ENCODE measurements at places on chromosomes 4 and X.
A peak's percentile ranks its signal among the peaks of the same experiment; 100 is the strongest.

GRCh38 chrX:16251782-16252181, 84.5 kb downstream of the MAGEB17 start:
- DNase-seq, result no peak

DNA sequence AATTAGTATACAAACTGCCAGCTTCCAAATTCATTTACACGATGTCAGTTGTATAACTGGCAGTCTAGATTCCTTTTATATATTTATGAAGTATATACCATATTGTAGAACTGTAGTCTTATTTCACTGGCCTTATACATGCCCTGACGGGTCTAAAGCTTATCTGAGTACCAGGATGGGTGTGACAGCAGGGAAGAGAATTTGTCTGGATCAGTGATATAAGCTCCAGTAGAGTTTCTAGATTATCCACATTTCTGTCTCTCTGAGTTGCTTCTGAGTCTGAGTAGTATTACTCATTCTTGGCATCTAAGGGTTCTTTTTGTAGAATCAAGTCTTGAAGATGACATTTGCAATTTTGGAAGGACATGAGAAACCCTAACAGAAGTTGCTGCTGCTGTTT, 101.3 kb downstream of the RPA4 start:
- no peak for DNase-seq

- no peak for DNase-seq
Measured at GRCh38 chrX:71665747-71666146, 1.6 kb upstream of the LOC101059915 start.

GRCh38 chr4:138925495-138925894, 90.1 kb upstream of the NOCT start:
- no peak for DNase-seq

- DNase-seq, result no peak
Measured at GRCh38 chr4:21835712-21836111, 112.9 kb downstream of the KCNIP4 start.

DNA sequence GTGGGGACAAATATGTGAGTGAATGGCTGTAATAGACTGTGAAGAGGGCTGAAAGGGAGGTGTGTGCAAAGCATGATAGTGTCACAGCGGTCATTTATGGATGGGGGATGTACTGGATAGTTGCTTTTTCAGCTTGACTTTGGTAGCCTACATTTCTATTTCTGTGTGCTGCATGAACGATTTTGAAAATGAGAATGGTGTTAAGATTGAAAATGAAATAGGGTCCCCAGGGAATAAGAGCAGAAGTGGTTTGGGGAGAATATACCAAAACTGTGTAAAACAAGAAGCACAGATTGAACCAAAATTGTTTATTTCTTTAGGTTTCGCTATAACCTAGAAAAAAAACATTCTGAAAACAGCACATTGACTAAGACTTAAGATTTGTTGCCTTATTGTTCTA, 58.8 kb upstream of the CLNK start:
- DNase-seq, result no peak

- DNase-seq, result no peak
Measured at GRCh38 chrX:6666624-6667023, 131.7 kb upstream of the VCX3A start.

DNA sequence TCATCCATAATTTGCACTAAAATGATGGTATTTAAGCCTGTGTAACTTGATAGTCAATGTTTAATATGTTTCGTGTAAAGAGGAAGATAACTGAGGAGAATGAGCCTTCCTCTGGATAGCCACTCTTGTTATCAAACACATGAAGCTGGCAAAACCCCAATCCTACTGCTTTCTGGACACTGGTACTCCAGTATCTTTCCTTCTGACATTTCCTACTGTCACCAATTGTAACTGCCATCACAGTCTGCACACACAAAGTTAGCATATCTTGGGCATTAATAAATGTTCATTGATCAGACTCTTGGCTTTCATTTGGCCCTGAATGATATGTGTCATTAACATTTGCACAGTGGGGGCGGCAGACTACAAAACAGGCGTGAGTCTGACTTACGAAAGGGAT, 419.1 kb downstream of the TMA16 start:
- no peak for DNase-seq

GRCh38 chr4:172881645-172882044, 287.0 kb upstream of the GALNT7 start:
- DNase-seq, result no peak

- no peak for DNase-seq
Measured at GRCh38 chr4:98006060-98006459, 137.2 kb downstream of the STPG2 start.

DNA sequence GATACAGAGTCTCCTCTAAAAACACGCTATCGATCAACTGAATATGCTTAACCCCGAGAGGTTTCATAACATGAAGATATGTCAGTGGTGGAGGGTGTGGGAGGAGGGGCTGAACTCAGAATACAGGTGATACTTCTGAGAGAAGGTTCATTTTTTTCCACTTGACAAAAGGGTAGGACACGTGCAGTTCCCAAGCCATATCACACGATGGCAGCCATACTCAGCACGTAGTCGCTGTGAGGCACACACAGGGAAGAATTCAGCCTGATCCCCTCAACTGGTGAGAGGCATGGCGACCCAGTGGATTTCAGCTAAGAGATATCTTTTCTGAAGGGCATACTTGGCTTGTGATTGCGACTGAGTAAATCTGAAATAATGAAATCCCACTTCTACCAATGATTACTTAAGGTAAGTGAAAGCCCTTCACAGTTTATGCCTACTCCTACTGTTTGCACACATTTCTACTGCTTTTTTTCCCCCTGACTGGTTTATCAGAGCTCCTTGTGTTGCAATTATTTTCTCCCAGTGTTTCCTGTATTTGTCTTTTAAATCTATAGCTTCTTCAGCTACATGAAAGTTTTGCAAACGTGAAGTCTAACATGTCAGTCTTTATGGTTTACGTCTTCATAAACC, 133.1 kb downstream of the CORIN start:
- DNase-seq, result peak; percentile 26

DNA sequence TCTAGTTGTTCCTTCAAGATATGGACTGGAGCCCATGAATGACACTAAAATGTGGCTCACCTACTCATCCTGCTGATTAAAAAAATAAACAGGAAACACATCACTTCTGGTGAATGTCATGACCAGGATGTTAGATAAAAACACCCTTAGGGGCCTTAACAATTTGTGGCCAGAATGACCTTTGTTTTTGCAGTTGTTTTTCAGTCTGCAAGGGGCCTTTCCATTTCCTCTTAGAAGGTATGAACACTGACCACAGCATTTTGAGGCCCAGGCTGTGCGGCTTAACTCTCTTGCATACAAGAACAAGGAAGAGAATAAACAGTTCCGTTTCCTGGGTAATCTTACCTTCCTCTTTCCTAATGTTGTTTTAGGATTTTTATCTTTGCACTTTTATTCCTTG, 113.2 kb downstream of the IL1RAPL2 start:
- no peak for DNase-seq

DNA sequence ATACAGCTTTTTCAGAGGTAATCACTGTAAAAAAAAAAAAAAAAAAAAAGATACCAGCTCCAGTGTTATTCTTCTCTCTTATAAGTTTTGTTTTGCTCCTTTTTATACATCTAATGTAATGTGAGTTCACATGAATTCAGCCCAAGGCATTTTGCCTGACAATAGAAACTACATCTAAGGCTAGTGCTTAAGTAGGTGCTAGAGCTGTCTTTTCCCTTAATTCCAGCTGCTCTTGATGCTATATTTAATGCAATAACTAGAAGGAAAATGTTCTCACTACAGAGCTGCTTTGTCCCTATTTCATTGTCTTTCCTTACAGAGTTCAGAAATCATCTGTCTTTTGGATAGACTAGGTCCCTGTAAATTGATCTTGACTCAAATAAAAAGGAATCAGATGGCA, 150.1 kb downstream of the NAA11 start:
- DNase-seq, result no peak

- DNase-seq, result no peak
Measured at GRCh38 chr4:32855622-32856021, 2135.5 kb downstream of the PCDH7 start.

DNA sequence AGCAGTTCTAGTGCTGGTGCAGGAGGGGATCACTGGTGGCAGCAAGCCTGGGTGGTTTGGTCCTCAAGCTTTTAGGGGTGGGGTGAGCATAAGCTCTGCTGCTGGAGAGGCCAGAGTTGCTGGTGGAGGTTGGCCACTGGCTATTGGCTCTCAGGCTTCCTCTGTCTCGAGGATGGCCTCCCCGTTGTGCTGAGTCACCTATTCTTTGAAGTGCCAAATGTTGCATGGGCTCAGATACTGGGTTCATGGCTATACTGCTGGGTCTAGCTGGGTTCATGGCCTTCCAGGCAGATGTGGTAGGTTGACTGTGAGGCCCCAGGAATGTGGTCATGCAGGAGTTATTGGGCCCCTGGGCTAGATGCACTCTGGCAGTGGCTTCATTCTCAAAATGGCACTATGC, 466.3 kb downstream of the NAF1 start:
- DNase-seq, result no peak

GRCh38 chr4:124579896-124580295, 132.6 kb downstream of the ANKRD50 start:
- DNase-seq, result no peak

DNA sequence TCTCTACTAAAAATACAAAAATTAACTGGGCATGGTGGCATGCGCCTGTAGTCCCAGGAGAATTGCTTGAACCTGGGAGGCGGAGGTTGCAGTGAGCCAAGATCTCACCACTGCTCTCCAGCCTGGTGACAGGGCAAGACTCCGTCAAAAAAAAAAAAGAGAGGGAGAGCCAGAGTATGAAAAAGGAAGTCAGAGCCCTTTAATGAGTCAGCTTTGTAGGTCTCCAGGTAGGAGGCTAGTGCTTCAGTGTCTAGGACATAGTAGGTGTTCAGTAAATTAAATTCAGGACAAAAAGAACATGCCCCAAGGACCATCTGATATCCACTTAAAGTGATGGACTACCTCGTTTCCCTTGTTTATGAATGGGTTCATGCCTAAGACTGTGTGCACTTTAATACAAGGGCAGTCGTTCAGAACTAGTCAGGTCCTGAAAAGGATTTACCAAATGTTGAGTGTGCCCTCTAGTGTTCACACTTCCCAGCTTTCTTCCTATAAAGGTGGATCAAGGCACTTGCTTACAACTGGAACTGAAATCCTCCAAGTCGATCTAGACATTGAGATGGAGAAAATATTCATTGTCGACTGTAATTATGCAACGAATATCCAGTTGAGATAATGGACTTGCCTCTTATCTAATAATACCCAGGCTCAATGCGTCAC, 29.0 kb downstream of the F9 start:
- peak; percentile 47 for DNase-seq

DNA sequence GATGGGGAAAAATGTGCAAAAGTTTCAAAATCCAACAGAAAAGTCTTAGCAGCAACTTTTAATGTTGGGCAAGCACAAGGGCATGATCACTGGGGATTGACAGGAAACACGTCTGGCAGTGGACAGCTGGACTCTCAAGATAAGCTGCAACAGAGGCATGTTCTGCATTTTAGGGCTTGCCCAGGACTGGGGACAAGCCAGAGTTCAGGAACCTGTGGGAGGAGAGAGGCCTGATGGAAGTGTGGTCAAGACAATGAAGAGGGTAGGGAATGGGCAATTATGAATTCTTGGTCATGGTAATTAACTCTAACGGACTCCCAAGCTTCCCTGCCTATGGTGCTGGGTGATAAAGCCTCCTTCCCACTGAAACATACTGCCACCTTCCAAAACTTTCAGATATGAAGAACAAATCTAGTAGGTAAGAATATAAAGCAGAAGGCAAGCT, 48.4 kb downstream of the ANXA3 start:
- DNase-seq, result no peak

GRCh38 chr4:23390246-23390645, 499.6 kb downstream of the PPARGC1A start:
- DNase-seq, result no peak
